ENCODE measurements at places on chromosomes 12 and 14.

GRCh38 chr14:81382517-81383225 is 17.5 kb downstream of the STON2 start:
- DNase-seq: no peak

GRCh38 chr12:8870586-8870985 is 43.7 kb upstream of the PHC1 start:
- no peak for DNase-seq

GRCh38 chr14:94659256-94659655 is 47.1 kb downstream of the SERPINA3 start:
- DNase-seq: no peak

DNA sequence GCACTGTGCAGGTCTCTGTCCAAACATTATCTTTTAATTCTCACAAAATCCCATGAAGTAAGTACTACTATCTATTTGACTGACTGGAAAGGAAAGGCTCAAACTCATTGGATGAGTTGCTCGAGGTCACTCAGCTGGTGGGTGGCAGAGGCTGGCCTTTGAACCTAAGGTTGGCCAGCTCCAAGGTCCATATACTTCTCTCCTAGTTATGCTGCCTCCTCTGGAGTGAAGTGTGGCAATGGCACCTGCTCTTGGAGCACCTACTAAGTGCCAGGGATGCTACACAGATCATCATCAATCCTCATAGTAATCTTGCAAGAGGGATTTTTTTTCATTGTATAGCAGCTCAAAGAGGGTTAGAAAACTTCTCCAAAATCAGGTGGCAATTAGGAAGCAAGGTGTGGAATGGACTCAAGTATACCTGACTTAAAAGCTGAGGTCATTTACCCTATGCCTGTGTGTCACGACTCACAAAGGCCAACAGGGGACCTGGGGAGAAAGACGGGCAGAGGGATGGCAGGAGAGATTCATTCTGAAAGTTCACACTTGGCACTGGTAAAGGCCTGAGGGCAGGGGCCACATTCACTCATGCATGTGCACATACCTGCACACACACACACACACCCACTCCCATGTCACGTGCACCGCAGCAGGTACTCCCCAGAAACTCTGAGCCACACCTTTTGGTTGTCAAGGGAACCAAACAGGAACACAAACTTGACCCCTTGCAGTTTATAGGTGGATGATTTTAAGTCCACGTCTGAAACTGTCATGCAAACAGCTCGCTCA is 146.4 kb downstream of the FOXN3 start:
- DNase-seq: no peak

DNA sequence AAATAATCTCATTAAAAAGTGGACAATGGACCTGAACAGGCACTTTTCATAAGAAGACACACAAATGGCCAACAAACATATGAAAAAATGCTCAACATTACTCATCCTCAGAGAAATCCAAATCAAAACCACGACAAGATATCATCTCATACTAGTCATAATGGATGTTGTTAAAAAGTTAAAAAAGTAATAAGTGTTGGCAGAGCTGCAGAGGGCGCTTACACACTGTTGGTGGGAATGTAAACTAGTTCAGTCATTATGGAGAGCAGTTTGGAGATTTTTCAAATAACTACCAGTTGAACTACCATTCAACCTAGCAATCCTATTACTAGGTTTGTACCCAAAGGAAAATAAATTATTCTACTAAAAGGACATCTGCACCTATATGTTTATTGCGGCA is 47.2 kb downstream of the FOXG1 start:
- no peak for DNase-seq

DNA sequence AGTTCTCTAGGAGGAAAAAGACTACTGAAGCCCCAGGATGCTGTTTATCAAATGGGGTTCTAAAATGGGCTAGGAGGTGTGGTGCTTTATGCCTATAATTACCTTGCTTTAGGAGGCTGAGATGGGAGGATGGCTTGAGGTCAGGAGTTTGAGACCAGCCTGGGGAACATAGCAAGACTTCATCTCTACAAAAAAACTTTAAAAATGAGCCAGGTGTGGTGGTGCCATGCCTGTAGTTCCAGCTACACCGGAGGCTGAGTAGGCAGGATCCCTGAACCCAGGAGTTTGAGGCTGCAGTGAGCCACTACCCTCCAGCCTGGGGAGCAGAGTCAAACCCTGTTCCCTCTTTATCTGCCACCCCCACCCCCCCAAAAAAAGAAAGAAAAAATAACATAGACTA is 23.3 kb upstream of the SLC2A3 start:
- DNase-seq: peak; percentile 9

DNA sequence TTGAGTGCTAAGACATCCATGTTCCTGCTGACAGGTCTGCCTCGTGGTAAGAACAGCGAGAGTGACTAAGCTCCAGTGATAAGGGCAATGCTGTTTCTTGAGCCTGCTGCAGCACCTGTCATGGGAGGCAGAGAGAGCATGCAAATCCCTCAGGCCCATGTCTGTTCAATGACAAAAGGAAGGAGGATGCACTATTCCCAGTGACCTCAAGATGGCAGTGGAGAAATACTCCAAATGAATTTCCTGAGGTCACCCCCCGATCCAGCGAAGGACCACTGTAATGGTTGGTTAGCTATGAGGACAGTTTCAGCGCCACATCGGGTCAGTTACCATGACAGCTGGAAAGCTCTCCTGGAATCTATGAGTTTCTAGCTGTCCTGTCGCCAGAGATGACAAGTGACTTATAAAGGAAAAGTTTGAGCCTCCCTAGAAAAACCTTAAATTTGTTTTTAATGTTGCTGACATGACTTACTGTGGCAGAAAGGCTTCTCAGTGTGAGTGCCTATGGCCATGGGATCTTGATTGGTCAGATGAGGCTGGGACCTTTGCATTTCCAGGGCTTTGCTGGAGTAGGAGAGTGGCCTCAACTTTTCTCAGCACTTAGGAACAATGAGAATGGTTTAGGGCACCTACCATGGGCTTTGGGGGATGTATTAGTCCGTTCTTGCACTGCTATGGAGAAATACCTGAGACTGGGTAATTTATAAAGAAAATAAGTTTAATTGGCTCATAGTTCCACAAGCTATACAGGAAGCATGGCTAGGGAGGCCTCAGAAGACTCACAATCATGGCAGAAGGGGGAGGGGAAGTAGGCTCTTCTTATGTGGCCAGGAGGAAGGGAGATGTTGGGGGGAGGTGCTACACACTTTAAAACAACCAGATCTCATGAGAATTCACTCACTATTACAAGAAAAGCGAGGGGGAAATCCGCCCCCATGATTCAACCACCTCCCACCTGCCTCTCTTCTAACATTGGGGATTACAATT is 88.0 kb upstream of the TMEM260 start:
- DNase-seq: peak; percentile 57

DNA sequence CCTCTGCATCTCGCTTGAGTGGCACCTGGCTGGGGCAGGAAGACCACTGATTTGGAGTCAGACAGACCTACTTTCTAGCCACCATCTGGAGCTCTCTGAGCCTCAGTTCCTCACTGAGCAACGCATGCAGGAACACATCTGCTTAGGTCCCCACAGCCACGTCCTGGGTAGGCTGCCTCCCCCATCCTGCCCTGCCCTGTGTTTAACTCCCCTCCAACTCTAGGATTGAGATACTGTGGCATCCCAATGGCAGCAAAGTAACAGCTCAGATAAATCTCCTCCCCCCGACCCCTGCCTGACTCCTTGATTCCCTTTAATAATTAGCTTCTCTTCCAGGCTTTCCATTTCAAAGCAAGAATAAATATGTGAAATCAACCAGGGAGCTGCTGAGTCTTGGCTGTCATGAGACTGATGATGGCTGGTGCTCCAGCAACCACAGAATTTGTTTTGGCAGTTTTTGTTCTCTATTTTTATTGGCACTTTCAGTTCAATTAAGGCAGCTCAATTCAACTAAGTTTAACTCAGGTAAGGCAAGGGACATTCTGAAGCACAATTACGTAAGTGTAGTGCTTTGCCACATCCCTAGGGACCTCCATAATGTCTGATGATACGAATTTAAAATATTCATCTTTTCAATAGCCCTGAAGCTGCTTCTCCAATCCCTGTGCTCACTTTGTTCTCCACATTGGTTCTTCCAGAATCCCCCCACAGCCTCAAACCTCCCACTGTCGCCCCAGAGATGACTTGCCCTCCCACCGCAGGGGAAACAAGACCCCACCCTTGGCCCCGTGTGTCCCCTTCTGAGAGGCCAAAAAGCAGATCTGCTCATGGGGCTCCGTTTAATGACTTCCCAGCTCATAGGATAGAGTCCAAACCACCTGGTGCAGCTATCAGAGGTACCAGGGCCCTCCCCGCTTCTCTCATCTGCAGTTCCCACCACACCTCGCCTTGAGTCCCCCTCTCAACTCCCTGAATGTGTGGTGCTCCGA is 58.2 kb downstream of the ESR2 start:
- no peak for DNase-seq

GRCh38 chr14:61673305-61673704 is 22.0 kb upstream of the HIF1A start:
- DNase-seq: no peak

GRCh38 chr14:99908653-99909250 is 115.5 kb downstream of the EML1 start:
- DNase-seq: no peak

GRCh38 chr14:70697701-70698100 is 56.0 kb downstream of the TTC9 start:
- DNase-seq: no peak

- DNase-seq: no peak
Measured at GRCh38 chr12:127340381-127340780, 926.6 kb upstream of the TMEM132C start.

DNA sequence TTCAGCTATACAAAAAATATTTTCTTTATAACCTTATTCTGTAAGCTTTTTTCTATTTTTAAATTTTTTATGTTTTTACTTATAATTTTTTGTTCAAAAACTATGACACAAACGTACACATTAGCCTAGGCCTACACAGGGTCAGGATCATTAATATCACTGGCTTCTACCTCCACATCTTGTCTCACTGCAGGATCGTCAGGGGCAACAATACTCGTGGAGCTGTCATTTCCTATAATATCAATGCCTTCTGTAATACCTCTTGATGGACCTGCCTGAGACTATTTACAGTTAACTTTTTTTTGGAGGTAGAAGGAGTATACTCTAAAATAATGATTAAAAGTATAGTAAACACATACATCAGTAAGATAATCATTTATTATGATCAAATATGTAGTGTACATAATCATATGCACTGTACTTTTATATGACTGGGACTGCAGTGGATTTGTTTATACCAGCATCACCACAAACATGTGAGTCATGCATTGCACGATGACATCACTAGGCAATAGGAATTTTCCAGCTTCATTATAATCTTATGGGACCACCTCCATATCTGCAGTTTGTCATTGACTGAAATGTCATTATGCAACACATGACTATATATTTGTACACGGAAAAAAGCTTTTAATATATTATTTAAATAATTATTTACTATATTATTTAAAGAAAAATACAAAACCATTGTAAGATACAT is 18.5 kb upstream of the PMCH start:
- no peak for DNase-seq

- no peak for DNase-seq
Measured at GRCh38 chr12:111074559-111074958, 154.2 kb upstream of the MYL2 start.

GRCh38 chr12:1006255-1006654 is 15.2 kb downstream of the ERC1 start:
- no peak for DNase-seq

- no peak for DNase-seq
Measured at GRCh38 chr12:38399711-38400206, 83.2 kb downstream of the ALG10B start.

GRCh38 chr14:71905031-71905430 is 27.2 kb upstream of the RGS6 start:
- DNase-seq: no peak

GRCh38 chr12:31899109-31899508 is 60.1 kb upstream of the RESF1 start:
- DNase-seq: no peak

DNA sequence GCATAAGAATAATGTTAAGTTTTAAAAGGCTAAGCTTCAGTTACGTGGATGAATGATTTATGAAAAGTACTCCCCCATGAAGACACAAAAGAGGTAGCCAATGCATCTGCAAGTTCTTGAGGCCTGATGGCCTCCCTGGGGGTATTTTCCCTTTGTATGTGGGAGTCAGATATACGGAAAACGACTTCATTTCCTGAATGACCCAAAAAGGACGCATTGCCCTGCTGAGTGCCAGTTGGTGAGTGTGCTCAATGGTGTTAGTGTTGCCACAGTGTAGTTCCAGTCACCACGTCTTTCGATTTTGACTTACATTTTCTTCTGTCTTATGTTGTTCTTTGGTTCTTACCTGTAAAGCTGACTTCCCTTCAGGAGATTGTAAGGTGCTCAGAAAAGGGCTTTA is 8.0 kb downstream of the ETV6 start:
- peak; percentile 4 for DNase-seq

- no peak for DNase-seq
Measured at GRCh38 chr12:85277900-85278597, 2.0 kb upstream of the ALX1 start.

GRCh38 chr14:94037954-94038353 is 11.8 kb downstream of the OTUB2 start:
- DNase-seq: no peak

DNA sequence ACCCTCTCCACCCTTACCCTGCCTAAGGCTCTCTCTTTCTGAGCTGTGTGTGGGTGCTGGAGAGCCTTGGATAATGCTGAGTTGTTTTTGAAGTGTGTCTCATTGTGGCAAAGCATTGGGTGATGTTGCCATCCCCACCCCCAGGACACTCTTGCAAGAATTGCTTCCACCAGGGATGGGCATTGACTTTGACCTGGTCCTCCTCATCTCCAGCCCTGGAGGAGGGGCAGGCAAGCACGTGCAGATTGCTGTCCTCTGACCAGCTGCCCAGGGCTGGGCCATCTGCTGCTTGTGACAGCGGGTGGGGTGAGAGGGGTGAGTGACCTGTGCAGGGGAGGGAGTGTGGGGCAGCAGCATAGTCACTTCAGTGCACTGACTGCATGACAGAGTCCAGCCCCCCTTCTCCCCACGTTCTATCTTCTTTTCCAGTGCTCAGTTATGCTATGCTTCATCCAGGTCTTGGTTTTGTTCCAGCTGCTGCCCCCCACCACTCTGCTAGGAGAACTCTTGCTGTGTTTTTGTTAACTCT is 26.2 kb downstream of the SUSD6 start:
- no peak for DNase-seq

DNA sequence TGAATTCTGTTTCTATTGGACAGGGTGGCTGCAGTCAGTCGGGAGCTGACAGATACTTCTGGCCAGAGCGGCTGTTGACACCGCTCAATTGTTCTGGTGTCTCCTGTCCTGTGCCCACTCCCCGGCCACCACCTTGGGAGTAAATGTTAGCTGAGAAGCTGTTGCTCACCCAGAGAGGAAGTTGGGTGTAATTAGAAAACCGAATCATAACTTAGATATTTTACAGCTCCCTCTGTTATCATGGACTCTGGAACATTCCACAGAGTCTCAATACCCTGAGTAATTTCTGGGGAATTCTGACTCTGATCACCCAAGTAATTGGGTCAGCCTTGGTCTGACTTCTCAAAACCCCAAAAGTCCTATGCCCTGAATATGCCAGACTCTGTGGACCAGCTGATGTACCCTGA is 58.3 kb upstream of the RFLNA start:
- no peak for DNase-seq

Data from activated CD4-positive, alpha-beta T cell treated with anti-CD3 and anti-CD28 coated beads, Interleukin-2, Interleukin-4, amounts not matched to agents 100 ng/mL and 50 ng/mL, durations not matched to agents 16 hours and 8 hours (primary cell).